ENCODE measurements at places on chromosomes 12 and 14. TPM values are rescaled to one million over a fixed set of nuclear protein-coding genes. Genes with fewer than 3 reads are reported as not detected.

The SMOC1 gene
- total RNA-seq, result not detected

The DMAC2L gene
- total RNA-seq, result 4.0 TPM

The GAS2L3 gene
- total RNA-seq, result 44.6 TPM

The DEPDC4 gene
- total RNA-seq, result 3.2 TPM

All from uterine smooth muscle cell (primary cell).